Stimulated activated CD4-positive, alpha-beta T cell treated with anti-CD3 and anti-CD28 coated beads, TNF-alpha, amount 100 ng/mL, for 1 hour (primary cell): ENCODE measurements at places on chromosomes 12 and 14.

DNA sequence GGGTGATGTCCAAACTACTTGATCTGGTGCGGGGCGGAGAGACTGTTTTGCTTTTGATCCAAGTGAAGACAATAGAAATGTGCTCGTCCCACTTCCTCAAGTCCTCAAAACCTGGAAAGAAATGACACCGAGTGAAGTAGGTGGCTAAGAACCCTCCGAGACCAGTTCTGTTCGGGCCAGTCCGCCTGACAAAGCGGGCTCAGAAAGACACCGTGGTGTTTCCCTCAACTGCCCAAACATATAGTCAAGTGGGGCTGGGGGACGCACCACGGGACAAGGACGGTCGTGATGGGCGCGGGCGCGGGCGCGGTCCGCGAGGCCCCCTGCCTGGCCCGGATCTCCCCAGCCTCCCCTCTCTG is 1.6 kb downstream of the PHLDA1 start:
- DNase-seq: no peak

DNA sequence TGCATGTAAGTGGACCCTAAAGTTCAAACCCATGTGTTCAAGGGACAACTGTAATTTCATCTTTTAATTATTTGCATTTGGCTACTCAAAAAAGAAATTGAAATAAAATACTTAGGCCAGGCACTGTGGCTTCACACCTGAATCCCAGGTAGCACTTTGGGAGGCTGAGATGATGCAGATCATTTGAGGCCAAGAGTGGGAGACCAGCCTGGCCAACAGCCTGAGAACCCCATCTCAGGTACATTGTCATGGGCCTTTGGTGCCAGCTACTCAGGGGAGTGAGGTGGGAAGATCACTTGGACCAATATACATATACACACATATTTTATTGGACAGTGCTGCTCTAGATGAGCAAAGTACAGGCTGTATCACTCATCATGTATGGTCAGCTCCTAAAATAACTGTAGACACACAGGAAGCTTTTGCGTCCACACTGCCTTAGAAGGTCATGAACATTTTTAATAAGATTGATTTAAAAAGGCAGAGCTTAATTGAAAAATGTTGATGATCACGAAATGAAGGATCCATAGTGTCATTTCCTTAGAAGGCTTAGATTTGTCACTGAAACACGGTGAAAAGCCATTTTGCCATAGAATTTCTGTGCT is 2.5 kb upstream of the ZCCHC8 start:
- no peak for DNase-seq

DNA sequence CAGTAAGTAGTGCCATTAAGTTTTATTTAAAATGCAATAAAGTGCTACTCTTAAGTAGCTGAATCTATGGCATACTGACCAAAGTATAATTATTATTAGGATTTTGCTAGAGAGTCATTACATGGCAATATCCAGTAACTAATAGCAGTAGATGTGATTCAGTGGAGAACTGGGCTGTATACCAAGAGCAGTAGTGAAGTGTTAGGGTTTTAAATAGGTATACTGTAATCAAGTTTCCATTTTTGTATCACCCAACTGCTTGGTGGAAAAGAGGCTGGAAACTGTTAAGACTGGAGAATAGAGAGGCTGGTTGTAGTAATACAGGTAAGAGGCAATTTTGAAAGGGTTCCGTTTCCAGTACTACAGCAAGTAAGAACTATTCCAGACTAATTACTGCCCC is 13.3 kb upstream of the LLPH start:
- DNase-seq: no peak

DNA sequence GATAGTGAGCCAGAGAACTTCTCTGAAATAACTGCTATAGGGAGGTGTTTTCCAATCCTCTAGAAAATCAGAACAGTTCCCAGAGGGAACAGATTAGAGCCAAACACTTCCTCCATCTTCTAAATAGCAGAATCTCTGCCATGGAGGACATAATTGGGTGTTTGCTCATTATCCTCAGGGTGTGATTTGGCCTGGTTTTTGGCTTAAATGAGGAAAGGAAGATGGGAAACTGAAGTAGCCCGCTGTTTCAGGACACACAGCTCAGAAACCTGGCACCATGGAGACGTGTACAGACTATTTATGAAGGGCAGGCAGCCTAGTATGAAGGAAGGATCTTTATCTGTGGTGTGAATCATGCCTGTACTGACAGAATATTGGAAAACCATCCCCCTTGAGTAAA is 231.7 kb upstream of the PRKD1 start:
- no peak for DNase-seq

GRCh38 chr12:129119537-129119936 is 266.3 kb downstream of the GLT1D1 start:
- DNase-seq: no peak

- DNase-seq: no peak
Measured at GRCh38 chr12:19288603-19289244, 150.6 kb upstream of the AEBP2 start.

DNA sequence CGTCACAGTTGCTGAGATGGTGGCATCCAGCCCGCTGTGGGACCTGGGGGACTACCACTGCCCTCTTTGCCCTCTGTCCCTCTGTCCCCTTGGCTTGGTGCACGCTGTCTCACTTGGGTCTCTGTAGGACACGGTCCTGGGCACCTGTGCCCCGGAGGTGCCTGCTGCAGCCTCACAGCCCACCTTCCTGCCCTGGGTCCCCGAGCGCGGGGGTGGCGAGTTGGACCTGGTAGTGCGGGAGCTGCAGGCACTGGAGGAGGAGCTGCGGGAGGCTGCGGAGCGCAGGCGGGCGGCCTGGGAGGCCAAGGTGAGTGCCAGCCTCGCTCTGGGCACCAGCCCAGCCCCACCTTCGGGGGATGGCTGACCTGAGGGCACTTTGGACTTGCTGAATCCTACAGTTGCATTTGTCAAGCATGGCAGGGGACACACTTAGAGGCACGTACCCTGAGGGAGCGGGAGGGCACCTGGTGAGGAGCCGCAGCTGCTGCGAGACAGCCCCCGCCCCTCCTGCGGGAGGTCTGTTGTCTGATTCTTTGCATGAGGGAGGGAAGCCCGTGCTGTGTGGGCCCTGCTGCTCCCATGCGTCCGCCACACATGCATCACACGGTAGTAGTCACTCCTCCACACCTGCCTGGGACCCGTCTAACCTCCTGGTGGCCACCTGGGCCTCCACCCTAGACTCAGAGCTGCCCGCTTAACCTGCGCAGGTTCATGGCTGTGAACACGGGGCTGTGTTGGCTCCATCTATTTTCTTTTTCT is 6.8 kb downstream of the TEDC1 start:
- no peak for DNase-seq

GRCh38 chr14:101506211-101506925 is 54.9 kb upstream of the DIO3 start:
- no peak for DNase-seq

DNA sequence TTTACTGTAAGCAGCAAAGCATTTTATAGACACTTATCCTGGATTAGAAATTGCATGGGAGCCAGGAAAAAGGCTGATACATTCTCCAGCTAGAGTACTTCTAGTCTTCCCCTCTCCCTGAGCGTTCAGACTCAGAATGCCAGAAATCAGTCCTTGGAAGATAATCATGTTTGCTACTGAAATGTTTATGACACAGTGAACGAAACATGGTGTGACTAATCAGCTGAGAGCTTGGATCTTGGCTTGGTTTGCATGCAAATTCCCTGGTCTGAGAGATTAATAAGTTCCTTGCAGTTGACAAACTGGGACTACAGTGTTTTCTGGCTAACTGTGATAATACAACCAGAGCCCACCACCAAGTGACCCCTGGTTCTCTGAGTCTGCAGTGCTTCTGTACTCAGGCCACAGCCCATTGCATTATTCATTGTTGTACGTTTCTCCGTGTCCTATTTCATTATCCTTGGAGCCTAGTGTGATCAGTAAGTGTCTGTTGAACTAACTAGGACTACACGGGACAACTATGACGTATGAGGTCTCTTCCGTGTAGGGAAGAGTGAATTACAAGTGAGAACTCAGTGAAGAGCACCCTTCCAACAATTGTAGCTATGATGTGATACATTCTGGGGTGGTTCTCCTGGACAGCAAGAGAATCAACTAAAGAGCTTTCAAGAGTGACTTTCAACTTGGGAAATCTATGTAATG is 34.6 kb upstream of the EVL start:
- no peak for DNase-seq

GRCh38 chr12:114812858-114813761 is 129.1 kb upstream of the TBX3 start:
- no peak for DNase-seq

- no peak for DNase-seq
Measured at GRCh38 chr12:27276275-27276674, 32.2 kb downstream of the STK38L start.

GRCh38 chr12:107646436-107646835 is 39.2 kb upstream of the PWP1 start:
- DNase-seq: no peak

- no peak for DNase-seq
Measured at GRCh38 chr14:97854918-97855317, 1057.7 kb downstream of the VRK1 start.

DNA sequence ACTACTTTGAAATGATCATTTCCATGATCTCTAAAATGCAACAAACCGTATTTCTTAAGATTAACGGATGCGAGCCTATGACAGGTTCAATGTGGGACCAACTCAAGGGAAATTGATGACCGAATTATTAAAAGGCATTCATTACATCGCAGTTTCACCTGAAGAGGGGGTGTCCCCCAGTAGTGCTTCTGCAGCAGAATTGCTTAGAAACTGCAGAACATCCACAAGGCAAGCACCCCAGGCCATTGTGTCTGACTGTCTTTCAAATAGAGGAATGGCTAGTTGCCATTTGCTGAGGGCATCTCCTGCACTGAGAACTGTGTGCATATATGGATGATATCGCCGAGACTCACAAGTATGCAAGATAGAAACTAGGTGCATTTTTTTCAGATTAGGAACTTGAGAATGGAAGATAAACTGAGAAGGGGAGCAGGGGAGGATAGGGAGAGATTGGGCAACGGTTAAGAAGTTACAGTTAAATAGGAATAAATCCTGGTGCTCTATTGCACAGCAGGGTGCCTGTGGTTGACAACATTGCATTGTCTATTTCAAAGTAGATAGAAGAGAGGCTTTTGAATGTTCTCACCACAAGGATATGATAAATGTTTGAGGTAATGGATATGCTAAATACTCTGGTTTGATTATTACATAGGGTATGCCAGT is 234.3 kb upstream of the PLEKHG7 start:
- no peak for DNase-seq

DNA sequence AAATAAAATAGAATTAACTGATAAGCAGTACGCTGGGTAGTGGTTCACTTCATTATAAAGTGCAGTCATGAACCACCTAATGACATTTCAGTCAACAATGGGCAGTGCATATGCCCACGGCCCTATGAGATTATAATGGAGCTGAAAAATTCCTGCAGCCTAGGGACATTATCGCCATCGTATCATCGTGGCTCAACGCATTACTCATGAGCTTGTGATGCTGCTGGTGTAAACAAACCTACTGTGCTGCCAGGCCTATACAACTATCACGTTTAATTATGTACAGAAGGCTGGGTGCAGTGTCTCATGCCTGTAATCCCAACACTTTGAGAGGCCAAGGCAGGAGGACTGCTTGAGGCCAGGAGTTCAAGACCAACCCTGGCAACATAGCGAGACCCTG is 62.3 kb upstream of the TMEM263 start:
- no peak for DNase-seq

DNA sequence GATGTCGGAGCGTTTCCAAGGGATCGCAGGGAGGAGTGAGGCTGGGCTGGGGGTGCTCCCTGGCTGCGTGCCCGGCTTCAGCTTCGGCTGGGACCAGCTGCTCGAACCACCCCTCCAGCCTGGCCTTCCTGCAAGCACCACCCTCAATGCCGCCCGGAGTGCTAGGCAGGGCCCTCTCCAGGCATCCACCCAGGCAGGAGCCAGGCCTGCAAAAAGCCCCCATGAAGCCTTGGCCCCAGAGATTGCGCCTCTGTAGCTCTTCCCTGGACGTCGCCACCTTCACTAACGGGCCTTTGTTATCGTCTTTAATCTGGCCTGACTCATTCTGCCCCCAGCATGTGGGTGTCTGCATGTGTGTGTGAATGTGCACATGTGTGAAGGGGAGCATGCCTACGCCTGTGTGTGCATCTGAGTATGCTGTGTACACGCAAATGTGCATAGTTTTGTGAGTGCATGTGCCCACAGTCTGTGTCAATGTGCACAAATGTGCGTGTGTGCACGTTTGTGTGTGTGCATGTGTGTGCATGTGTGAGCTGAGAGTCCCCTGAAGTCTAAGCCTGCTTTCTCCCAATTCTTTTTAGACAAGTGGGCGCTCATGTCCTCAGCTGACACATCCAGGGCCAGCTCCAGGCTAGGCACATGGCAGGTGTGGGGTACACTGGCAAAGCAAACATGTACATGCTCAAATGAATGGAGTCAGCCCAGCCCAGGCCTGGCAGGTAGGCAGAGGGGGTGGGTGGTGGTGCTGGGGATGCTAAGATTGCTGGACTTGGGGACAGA is 195.4 kb upstream of the C14orf180 start:
- DNase-seq: no peak

GRCh38 chr12:69161829-69162228 is 77.5 kb upstream of the CPSF6 start:
- no peak for DNase-seq

- no peak for DNase-seq
Measured at GRCh38 chr12:124833693-124834122, 30.0 kb downstream of the SCARB1 start.

DNA sequence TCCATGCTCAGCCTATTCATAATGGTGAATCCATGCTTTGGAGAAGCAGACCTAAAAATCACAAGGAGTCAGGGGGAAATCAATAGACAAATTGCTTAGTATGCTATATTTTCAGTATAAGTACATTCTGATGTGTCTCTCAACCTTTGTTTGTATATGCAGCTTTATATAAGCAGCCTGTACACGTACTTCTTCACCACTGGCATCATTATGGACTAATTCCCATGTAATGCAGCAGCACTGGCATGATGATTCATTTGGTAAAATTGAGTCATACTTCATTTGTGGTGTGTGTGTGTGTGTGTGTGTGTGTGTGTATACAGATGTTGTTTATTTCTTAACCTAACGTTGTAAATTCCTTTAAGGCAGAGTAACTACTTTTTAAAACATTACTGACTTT is 10.9 kb downstream of the DCP1B start:
- DNase-seq: no peak

DNA sequence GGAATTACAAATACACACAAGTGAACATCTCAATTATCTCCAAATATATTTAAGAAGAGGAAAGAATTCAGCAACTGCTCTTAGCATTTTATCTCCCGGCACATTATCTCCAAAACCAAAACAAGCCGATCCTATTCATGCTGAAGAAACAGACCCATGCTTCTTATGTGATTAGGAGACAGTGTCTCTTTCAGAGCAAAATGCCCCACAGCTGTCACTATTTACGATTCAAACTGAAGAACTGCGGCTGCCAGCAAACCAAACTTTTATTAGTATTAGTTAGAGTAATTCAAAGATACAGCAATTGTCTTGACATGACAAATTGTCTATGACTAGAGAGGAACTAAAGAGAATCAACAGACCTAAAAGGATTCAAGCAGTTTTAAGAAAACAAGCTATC is 79.4 kb downstream of the SETD3 start:
- no peak for DNase-seq
